Stimulated activated CD4-positive, alpha-beta T cell treated with anti-CD3 and anti-CD28 coated beads, TNF-alpha, amount 100 ng/mL, for 1 hour (primary cell): ENCODE measurements at places on chromosomes 3 and 15.

DNA sequence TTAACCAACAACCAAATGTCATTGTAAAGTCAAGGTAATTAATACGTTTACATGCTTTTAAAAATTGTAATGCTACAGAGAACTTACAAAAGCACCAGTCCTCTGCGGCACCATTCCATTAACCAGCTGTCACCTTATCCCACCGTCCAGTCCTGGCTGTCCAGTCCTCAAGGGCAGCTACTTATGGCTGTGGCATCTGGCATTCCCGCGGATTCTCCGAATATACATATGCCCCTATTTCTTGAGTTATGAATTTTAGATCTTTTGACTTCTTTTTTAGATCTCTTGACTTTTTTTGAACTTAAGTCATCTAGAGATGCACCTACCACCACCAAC is 382 bp upstream of the POMGNT2 start:
- no peak for DNase-seq

- no peak for DNase-seq
Measured at GRCh38 chr15:38883987-38884386, 319.4 kb upstream of the RASGRP1 start.

GRCh38 chr3:13879946-13880810 is at the start of gene WNT7A:
Gene WNT7A (minus strand): TSS chr3:13880071. CDS start chr3:13879816, 255 bp downstream.
- DNase-seq: no peak

- no peak for DNase-seq
Measured at GRCh38 chr15:52733696-52734255, 54.6 kb upstream of the ATOSA start.

- DNase-seq: no peak
Measured at GRCh38 chr3:11074451-11074850, 79.8 kb upstream of the HRH1 start.

- no peak for DNase-seq
Measured at GRCh38 chr3:184912163-184912562, 100.2 kb downstream of the VPS8 start.

DNA sequence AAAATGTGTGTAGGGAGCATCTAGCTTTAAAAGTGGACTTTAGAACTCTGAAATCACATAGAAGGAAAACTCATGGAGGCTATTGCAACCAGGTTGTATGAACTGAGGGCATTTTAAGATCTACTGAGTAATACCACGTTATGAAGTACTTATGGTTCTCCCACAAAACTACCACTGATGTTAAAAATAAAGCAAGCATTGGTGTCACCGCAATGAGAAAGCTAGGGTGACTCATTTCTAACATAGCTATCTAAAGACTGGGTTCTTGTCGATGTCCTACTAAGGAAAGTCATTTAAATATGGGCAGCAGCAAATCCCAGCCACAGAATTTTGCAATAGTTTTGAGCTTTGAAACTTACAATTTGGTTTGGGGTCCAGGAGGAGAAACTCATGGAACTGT is 584.8 kb downstream of the DIPK2A start:
- no peak for DNase-seq

DNA sequence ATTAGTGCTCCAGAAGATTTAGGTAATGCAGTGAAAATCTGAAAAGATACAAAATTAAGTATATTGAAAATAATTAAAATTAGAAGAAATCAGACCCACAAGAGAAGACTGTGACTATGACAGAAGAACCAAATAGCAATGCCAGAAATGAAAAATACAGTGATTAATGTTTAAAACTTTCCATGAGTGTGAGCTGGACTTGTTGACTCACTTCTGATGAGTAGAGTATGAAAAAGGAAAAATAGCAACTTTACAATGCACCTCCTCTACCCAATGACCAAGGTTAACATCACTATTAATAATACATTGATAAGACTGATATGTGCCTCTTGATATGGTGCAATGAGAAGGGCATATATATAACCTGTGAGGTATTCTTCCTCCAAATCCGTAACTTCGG is 39.3 kb upstream of the SLC22A13 start:
- no peak for DNase-seq
